Epithelial cell of prostate (primary cell): ENCODE measurements at places on chromosomes 3 and 15.

DNA sequence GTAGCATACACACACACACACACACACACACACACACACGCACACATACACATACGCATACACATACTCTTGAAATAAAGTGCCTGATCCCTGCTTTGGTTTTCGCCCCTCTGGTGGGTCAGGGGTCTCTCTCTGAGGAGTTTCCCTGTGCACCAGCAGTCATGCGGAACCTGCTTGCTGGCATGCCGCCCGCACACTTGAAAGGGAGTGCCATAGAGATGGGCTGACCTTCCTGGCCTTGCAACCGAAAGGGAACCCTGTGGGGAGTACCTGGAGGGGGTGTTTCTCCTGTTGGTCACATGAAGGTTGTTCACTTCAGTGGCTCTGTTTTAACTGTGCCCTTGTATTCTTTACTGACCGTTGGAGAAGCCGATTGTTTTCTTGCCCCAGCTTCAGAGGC lies 752.3 kb downstream of the NR2F2 start:
- no peak for DNase-seq

DNA sequence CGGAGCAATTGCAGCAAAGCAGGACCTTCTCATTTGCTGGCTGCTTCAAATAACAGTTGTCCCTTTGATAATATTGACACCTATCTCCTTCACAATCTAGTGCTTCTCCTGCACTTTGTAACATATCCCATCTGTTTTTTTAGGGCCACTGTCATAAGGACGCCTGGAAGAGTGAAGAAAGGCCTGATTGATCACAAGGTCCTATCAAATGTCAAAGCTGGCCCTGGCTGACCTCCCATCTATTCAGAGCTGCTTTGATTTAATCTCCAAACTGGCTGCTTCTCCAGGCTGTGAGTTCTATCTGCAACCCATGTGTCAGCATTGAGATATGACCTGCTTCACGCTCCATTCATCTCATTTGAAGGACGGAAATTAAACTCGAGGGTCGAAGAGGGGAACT lies 601.2 kb upstream of the KCNMB2 start:
- DNase-seq, result no peak

DNA sequence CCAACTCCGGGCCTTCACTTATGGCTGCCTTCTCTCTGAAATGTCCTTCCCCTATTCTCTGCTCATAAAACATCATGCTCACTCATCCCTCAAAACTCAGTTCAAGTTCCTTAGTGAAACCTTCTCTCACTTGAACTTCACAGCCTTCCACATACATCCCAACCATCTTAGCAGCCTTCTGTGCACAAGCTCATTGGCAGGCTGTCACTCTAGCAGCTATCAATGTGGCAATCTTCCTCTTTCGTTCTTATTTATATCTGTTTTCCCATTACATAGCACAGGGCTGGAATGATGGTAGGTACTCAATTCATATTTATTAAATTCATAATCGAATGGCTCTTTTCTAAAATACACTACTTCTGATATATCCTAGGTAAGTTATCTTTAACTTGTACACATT lies 66.4 kb upstream of the MCTP2 start:
- DNase-seq, result no peak

DNA sequence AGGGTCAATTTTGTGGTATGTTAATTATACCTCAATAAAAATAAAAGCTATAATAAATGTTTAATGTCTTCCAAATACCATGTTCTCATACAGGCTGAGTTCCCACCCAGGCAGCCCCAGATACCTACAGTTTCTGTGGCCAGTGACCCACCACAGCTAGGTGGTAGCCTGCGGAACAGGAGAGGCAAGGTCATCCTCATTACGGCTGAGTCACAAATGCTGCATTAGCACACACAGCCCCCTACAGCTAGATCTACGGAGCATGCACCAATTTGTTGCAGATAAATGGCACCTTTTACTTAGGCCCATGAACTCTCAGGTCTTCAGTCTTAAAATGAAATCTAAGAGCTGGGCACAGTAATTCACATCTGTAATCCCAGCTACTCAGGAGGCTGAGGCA lies 5.1 kb downstream of the SPATA12 start:
- no peak for DNase-seq

- DNase-seq, result no peak
These were observed 153.4 kb downstream of the MEGF11 start for GRCh38 chr15:66099950-66100671.

DNA sequence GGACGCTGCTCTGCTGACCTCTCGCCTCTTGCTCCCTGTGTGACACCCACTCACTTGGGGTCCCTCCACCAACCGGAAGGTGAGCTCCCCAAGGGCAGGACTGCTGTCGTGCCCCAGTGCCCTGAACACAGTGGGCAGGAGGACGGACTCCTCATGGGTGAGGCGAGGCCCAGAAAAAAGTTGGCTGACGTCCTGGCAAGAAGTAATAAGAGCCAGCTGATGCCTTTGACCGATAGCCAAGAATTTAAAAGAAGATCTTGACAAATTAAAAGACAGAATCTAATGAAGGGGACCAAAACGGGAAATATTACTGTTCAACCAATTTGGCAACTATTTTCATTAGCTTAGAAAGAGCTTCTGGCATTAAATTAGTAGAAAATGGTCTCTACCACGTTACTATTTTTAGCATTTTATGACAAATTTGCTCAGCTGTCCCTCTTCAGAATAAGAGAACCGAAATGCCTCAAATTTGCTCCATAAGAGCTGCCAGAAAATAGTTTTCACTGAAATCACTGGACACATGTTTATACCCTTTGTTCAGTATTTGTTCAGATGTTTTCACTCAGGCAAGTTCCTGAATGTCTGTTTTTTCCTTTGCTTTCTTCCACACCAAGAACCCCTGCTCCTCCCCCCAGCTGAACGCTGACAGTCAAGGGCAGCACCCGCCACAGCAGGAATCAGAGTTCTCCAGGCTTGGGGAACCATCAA lies 60.5 kb downstream of the XXYLT1 start:
- DNase-seq, result no peak

DNA sequence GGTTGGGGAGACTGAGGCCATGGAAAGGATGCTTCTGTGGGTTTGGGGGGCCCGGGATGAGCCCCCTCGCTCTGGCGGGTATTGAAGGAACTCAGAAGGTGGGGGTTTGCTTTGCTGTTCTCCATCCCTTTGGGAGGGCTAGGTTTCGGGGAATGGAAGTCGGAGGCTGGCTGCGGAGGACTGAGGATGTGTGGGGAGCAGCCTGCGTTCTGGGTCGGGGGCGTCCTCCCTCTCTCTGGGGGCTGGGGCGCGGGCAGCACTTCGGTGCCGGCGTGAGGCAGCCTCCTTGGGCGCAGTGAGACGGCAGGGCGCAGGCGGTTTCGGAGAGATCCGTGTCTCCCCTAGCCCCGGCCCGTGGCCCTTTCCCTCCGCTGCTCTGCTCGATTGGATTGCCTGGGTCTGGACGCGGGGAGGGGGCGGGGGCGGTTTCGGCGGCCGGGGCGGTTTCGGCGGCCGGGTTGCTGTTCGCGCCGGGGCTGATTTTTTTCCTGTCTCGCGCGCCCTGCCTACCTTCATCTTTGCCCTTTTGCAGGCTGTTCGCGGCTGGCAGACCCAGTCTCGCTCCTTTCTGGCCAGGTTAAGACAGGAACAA lies 1.4 kb downstream of the PTPRG start:
- DNase-seq, result no peak

- DNase-seq, result no peak
These were observed 66.6 kb downstream of the TGFBR2 start for GRCh38 chr3:30672959-30673358.

GRCh38 chr3:72651498-72651897 lies 196.7 kb downstream of the SHQ1 start:
- DNase-seq, result no peak

DNA sequence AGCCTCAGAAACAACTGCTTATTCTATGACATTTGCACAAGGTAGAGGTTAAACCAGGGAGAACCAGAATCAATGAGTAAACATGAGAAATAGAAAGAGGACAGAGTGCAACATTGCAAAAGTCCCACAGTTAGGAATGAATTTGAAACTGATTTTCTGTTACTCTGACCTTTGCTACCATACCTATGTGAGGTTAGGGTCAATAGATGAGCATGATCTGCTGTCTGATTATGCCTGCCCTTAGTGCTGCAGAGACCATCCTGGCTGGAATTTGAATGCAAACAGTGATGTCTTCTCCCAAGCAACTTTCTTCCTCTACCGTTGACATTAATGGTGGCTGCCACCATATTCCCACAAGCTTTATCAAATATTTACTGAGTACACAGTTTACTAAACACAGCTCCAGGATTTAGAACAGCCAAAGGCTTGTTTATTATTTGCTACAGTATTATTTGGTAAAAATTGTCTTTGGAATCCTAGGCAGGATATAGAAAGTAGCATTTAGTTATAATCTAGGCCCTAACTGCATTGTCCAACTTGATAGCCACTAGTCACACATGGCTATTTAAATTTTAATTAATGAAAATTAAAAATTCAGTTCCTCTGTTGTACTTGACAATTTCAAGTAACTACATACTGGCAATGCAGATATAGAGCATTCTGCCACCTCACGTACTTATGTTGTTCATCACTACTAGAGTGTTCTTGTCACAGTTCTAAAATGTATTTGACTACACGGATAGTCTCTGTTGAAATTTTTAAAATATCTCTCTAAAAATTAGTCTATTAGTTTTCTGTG lies 8.9 kb upstream of the CLDN1 start:
- DNase-seq, result no peak

DNA sequence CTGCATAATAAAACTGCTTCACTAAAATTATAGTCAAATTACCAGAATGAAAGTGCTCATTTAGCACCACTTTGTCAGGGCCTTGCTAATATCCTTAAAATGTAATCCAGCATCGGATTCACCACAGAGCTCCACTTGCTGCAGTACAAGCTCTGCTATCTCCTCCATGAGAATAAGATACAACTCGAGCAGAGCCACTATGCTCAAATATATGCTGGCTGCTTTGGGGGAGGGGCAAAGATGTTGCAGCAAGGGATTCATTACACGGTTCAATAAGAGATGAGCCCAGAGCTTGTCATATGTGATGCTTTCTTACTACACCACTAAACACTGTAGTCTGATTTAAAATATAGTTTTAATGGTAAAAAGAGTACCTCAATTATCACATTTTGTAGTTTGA lies 72.2 kb downstream of the DLG1 start:
- no peak for DNase-seq

DNA sequence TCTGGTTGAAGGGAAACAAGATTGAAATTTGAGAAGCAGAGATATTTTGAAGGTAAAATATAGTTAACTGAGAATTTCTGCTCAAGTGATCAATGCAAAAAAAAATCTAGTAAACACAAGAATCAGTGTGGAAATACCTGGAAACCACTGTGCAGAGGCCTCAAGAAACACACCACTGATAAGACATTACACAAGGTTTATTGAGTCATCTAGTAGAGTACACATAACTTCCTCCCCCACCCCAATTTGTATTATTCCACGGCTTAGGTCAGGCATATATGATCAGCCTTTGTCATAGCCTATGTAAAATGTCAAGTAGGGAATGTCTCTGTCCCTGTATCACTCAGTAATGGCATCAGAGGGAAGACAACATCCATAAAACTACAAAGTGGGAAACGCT lies 447.8 kb upstream of the BCHE start:
- DNase-seq, result peak; percentile 31

GRCh38 chr3:183265157-183265642 lies 12.1 kb downstream of the B3GNT5 start:
- DNase-seq, result no peak

GRCh38 chr3:31106912-31107311 lies 212.5 kb upstream of the GADL1 start:
- DNase-seq, result no peak

GRCh38 chr3:31249545-31249944 lies 283.2 kb upstream of the STT3B start:
- no peak for DNase-seq

DNA sequence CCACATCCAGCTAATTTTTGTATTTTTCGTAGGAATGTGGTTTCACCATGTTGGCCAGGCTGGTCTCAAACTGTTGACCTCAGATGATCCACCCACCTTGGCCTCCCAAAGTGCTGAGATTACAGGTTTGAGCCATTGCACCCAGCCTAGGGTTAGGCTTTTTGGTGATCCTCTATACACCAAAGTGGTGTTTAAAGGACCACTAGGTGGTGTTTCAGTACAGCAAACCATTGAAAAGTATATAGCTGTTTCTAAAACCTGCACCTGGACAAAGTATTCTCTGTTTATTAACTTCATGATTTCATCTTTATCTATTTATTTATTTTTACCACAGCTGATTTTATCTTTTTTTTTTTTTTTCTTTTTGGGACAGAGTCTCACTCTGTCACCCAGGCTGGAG lies 68.4 kb downstream of the MINDY2 start:
- DNase-seq, result no peak

DNA sequence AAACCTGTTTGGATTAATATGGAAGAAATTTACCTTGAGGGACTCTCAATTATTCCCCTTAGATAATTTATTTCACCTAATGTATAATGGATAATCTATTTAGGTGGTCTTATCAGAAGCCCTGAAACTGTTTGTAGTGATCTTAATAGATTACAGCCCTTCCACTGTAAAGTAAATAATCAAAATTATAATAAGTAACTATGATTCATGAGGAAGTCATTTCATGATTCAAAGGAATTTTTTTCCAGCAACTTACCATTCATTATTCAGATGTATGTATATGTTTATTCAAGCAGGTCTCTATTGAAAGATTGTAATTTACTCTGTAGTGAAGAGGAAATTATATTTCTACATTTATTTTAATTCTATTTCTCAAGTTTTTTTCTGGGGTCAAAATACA lies 250.6 kb upstream of the ROBO1 start:
- no peak for DNase-seq

DNA sequence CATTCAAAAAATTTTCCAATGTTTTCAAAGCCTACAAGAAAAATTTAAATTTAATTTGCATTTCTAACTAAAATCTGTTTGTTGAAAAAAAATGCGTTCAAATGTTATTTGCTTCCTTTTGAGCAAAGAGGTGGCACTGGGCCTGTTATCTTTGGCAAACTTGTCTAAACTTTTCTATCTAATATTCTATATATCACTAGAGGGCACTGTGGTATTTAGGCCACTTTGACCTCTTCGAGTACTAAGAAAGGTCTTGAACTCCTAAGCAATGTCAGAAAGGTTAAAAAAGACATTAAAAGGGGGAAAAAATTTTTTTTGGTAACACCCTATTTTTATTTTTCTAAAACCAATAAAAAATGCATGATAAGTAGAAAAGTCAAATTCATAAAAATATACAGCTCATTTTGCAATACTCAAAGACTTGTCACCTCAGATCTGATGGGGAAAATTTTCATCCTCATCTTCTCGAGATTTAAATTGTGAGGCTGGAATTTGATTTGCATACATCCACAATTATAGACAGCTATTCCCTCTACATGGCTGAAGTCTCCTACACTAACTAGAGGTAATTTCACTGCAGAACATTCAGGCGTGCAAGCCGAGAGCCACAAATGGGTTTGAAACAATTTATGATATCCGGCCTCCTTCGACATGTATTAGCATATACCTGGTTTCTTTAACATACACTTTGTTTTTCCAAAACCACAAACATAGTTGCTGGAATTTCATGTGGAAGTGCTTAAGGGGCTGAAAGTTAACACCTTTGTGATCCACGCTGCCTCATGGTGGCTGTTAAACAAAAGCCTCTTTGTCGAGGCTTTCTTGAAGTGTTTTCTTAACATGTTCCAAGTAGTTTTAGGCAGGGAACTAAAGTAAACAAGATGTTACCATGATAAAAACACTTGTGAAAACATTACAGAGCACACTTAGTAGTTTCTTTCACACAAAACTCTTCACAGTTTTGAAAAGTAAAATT lies 576.4 kb downstream of the FOXP1 start:
- DNase-seq, result peak; percentile 61

- DNase-seq, result peak; percentile 60
These were observed 14.0 kb downstream of the VILL start for GRCh38 chr3:38004415-38005075.

GRCh38 chr15:41994171-41994650 lies 21.9 kb upstream of the EHD4 start:
- no peak for DNase-seq

- DNase-seq, result no peak
These were observed 114.1 kb upstream of the ADAMTS9 start for GRCh38 chr3:64801856-64802255.
